ENCODE measurements at places on chromosomes 11 and 22.

GRCh38 chr11:1234771-1235305 is 12.0 kb downstream of the MUC5B start:
- no peak for DNase-seq

DNA sequence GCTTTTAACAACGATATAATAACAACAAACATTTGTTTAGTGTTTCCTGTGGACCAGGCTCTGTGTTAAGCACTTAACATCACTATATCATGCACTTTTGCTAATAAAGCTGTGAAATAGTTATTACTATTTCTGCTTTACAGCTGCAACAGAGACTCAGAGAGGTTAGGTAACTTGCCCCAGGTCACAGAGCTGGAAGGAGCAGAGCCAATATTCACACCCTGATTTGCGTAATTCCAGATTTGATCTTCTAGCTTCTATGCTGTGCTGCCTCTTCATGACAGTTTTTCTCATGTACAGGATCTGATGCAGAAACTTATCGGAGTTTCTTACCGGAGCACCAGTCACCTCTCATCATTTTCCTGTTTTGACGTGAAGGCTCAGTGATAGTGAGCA is 33.6 kb upstream of the EHF start:
- DNase-seq: no peak

DNA sequence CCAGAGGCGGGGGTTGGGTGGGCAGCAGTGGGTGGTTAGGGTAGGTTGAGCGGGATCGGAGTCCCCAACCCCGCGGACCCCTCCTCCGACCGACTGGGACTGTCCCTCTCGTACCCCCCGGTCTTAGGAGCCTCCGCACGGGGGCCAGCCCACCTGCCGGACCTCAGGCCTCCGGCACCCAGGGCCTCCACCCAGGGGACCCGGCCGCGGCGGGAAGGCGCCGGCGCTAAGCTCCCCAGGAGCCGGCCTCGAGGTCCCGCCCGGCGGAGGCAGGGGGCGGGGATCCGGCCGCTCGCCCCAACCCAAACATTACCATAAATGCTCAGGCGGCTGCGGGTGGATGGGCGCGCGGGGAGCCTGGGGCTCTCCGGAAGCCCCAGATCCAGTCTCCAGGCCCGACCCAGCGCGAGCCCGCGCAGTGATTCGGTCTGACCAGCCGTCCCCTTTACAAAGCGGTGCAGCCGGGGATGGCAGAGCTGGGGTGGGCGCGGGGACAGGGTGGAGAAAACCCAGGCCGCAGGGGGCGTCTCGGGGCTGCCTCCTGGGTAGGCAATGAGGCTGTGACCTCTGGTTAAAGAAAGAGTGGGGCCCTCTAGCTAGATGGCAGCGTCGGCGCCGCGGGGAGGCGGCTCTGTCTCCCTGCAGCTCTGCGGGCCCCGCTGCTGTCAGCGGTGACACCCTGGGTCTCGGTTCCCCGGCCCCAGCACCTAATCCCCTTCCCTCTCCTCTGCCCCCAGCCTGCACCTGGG is 4.0 kb upstream of the MCAM start:
- peak; percentile 58 for DNase-seq

- DNase-seq: no peak
Measured at GRCh38 chr11:122665861-122666260, 10.3 kb downstream of the UBASH3B start.

DNA sequence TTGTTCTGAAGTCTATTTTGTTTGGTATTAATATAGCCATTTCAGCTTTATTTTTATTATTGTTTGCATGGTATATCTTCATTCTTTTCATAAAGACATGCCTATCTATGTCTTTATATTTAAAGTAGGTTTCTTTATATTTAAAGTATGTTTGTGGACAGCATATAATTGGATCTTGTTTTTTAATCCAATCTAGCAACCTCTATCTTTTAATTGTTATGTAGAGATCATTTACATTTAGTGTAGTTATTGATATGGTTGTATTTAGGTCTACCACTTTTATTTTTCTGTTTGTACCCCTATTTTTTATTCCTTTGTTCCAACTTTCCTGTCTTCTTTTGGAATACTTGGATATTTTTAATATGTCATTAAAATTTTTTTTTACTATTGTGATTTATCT is 13.8 kb downstream of the TPBGL start:
- no peak for DNase-seq

GRCh38 chr11:85316967-85317366 is 310.2 kb downstream of the DLG2 start:
- no peak for DNase-seq

- DNase-seq: peak; percentile 32
Measured at GRCh38 chr11:132114185-132114584, 743.8 kb downstream of the NTM start.

GRCh38 chr11:61752117-61752924 is at the start of gene MYRF:
TSS of gene MYRF (plus strand) at chr11:61752636. CDS start at chr11:61752745, 109 bp downstream.
- peak; percentile 35 for DNase-seq

Data from fibroblast of pulmonary artery (primary cell).